ENCODE measurements at places on chromosomes 7 and 10.

DNA sequence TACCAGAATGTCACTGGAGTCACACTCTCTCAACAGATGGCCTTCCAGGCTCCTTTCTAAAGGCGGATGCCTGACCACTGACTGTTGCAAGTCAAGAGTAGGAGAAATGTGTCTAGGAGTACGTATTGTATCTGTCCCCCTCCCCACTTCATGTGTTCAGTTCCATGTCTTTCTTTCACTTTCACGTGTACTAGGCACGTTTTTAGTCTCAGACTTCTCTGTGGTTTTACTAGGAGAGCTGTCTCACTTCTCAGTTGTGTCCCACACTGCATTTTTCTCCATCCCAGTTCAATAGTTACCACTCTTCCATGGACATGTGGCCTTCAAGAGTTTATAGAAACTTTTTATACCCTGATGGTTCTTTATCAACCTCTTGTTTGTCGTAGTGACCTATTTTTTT, 893.0 kb downstream of the NRG3 start:
- DNase-seq: no peak

- no peak for DNase-seq
Observed at GRCh38 chr7:44858161-44858560, 10.3 kb upstream of the H2AZ2 start.

DNA sequence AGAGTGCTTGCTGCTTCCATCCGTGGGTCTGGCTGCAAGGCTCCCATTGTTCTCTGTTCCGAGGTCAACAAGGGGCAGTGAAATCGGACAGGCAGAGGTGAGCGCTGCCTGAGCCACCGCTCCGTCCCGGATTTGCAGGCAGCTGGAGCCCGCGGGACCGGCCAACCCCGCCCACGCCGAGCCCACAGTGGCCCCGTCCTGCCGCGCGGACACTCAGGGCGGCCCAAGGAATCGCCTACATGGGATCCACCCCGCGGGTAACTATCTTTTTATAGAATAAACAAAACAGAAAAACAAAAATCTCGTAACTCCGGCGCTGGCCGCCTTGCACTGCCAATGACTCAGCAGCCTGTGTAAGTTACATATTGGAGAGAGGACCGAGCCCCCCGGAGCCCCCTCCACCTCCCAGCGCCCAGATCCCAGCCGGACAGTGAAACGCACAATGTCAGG, 1.9 kb downstream of the BNIP3 start:
- DNase-seq: no peak

GRCh38 chr10:116910910-116911309, 61.6 kb downstream of the ENO4 start:
- no peak for DNase-seq

- DNase-seq: no peak
Observed at GRCh38 chr10:102484021-102484420, 18.5 kb downstream of the ACTR1A start.

DNA sequence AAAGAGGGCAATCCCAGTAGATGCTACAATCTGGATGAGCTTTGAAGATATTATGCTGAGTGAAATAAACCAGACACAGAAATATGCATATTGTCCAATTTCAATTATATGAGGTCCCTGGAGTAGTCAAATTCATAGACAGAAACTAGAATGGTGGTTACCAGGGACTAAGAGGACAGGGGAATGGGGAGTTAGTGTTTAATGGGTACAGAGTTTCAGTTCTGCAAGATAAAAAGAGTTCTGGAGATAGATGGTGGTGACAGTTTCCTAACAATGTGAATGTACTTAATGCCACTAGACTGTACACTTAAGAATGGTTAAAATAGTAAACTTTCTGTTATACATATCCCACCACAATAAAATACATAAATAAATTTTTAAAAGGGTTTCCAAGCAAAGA, 236.6 kb downstream of the ELMO1 start:
- DNase-seq: no peak

DNA sequence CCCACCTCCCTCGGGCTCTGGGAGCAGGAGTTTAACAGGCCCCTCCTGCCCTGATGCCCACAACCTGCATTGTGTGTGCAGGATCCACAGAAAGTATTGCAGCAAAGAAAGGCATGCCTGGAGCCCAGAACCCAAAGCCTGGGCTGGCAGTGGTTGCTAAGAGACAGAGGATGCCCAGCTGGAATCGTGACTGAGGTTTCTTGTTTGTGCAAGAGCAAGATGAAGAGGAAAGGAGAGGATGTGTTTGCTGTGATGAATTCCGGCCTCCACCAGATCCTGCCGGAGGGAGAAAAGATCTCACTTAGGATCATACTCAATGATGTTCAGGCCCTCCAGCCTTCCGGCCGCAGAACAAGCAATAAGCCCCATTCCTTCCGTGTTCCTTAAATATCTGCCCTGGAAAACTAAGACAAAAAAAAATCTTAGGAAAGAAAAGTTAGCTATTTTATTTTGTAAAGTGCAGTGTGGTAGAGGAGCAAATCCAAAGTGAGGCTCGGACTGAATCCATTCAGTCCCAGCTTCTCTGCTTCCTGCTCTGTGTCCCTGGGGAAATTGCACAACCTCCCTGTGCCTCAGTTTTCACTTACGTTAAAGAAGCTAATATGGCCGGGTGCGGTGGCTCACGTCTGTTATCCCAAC, 57.1 kb downstream of the SLIT1 start:
- no peak for DNase-seq

DNA sequence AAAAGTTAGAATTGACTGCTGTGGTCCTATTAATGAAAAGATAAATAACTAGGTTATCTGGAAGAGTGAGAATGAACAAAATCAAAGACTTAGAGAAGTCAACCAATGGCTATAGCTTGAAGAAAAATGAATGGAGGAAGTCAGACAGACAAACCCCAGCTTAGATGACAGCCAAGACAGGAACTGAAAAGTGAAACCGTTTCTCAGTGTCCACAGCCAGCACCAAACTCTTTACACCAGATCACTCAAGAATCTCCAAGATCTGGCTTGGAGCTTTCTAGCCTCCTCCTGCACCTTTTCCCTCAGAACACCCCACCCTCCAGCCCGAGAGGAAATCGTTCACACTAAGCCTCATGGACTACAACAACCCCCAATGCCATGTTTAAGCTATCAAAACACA, 167.0 kb downstream of the SFMBT2 start:
- DNase-seq: no peak

DNA sequence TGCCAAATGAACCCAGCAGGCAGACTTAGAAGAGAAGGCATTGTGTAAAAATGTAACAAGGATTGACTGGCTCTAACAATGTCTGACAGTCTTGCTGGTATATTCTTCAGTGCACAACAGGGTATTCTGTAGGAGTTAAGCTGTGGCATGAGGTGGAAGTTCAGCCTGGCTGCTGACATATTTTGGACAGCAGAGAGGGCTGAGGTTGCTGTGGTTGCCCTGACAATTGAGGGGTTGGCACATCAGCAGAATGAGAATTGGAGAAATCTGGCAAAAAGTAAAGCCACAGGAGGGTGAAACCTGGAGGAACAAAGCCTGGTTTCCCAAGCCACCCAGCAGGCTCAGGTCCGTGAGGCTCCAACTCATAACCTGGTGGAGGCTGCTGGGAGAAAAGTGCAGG, 220.2 kb downstream of the JAZF1 start:
- DNase-seq: no peak

- no peak for DNase-seq
Observed at GRCh38 chr7:101557978-101558741, 70.9 kb downstream of the MYL10 start.

DNA sequence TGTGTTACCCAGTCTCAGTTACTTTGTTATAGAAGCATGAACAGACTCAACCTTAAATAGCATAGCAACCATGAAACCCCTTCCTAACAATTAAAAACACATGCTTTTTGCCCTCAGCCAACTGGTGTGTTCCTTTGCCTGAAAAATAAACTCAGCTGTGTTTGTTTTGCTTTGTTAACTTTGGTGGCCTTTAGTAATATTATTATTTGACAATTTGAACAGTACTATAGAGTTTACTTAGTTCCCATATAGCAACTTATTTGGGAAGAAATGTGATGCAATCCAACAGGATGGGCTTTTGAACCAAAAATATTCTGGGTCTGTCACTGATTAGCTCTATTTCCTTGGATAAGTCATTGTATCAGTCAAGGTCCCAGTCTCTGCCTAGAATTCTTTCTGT, 22.5 kb upstream of the MKLN1 start:
- DNase-seq: no peak

Measured in neuronal stem cell (in vitro differentiated cells).